Midbrain (tissue), 1 donor: ENCODE measurements at places on chromosomes 12 and 14.

DNA sequence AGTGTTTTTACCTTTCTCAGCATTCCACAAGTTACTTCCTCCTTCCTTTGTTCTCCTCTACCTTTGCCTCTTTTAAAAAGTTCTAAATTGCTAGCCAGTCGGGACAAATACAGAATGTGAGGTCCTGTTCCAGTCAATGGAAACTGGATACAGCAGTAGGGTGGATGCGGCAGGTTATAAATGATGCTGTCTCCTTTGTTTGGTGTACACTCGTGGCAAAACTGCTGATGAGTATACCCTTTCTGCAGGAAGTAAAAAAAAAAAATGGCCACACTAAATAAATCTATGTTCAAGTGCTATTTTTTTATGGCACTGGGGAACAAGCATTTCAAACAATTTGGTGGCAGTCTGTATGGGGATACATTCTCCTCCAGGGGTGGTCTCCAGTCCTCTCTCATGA, 27.5 kb downstream of the KLRK1 start:
- no peak for DNase-seq

DNA sequence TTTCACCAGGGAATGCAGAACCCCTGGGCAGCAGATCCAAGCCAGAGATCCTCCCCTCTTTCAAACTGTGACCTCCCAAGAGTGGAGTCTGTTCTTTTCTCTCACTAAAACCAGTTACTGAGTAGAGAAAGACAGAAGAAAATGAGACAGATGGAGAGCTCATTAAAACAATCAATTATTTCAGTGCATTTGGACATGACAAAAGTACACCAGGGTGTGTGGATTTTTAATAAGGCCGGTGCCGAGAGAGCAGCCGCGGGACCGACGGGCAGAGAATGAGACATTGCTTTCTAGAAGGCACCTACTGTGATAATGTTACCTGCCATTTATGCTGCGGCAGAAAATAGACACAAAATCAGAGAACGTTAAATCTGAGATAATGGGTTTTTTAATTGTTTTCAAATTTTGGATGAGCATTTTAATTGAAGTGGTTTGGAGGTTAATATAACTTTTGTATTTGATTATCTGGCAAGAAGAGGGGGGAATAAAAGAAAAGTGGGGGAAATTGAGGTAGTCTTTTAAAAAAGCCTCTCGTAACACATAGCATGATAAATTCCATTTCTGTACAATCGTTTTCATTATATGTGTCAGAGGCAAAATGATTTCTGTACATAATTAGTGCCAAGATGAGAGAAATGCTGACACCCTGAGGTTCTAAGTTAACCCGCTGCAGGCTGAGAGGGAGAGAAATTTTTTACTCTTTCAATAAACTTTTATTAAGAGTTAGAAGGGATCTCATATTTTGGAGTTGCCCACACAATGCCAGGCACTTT, 70.8 kb downstream of the HSPB8 start:
- no peak for DNase-seq

GRCh38 chr14:91272341-91273272, 28.1 kb upstream of the GPR68 start:
- no peak for DNase-seq

- DNase-seq, result no peak
These were observed 39.6 kb upstream of the ITPR2 start for GRCh38 chr12:26872625-26873024.

GRCh38 chr14:88929656-88930436, 105.4 kb downstream of the TTC8 start:
- DNase-seq, result no peak
